ENCODE measurements at places on chromosomes 4 and X. TPM values are rescaled to one million over a fixed set of nuclear protein-coding genes. Genes with fewer than 3 reads are reported as not detected.

STBD1 gene
- 9.6 TPM for total RNA-seq

XPNPEP2 gene
- not detected for total RNA-seq

CABS1 gene
- total RNA-seq: not detected

ARX gene
- total RNA-seq: 0.58 TPM

FAM47A gene
- total RNA-seq: not detected

HSPA4L gene
- total RNA-seq: 8.5 TPM

RADX gene
- total RNA-seq: 0.03 TPM

ARHGAP6 gene
- not detected for total RNA-seq

ING2 gene
- 11.2 TPM for total RNA-seq

SERTM2 gene
- not detected for total RNA-seq

LNX1 gene
- total RNA-seq: not detected

MAGEB10 gene
- total RNA-seq: not detected

Measured in A549 treated with CORT108297 at 1 μM for 4 hours (cell line).